ENCODE measurements at places on chromosomes 7 and 10. TPM values are rescaled to one million over a fixed set of nuclear protein-coding genes. Genes with fewer than 3 reads are reported as not detected.

Gene ANKRD7
- 3.6 TPM for total RNA-seq

Gene ARHGEF35
- total RNA-seq: 22.4 TPM

Gene MBL2
- total RNA-seq: not detected

- no peak for DNase-seq
Observed at GRCh38 chr10:35391954-35392262, 55.6 kb downstream of the CCNY start.

GRCh38 chr7:35004531-35005095, 32.7 kb downstream of the DPY19L1 start:
- peak; percentile 78 for DNase-seq

- DNase-seq: no peak
Observed at GRCh38 chr10:121154310-121154709, 303.1 kb downstream of the WDR11 start.

GRCh38 chr10:123974406-123974805, 82.8 kb upstream of the CPXM2 start:
- DNase-seq: peak; percentile 52

- DNase-seq: no peak
Observed at GRCh38 chr7:124915242-124915641, 14.4 kb downstream of the POT1 start.

Measured in renal cortical epithelial cell (primary cell).